ENCODE measurements at places on chromosomes 16 and 17.

- no peak for DNase-seq
Observed at GRCh38 chr17:63945784-63946439, 13.8 kb upstream of the CD79B start.

GRCh38 chr17:78667741-78668640 is 90.8 kb upstream of the DNAH17 start:
- no peak for DNase-seq

GRCh38 chr17:39186481-39187002 is 10.9 kb downstream of the CACNB1 start:
- no peak for DNase-seq

DNA sequence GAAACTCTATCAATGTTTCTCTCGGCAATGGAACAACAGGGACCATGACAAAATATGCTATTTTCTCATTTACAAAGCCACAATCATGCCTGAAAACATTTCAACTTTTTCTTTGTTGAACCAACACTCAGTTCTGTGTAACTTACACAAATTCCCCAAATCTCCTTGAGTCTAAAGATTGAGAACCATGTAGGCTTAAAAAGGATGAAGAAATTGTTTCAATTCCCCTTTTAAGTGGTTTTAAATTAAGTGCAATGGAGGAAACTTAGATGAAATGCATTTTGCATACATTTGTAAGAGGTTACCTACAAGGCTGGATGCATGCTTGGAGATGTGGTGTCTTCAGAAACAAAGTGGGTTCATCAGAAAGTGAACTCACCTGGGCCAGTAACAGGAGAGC is 566.4 kb upstream of the CDH11 start:
- no peak for DNase-seq

GRCh38 chr17:81388612-81389367 is 6.5 kb upstream of the BAHCC1 start:
- no peak for DNase-seq

GRCh38 chr17:13001991-13002615 is 15.7 kb downstream of the ELAC2 start:
- no peak for DNase-seq

DNA sequence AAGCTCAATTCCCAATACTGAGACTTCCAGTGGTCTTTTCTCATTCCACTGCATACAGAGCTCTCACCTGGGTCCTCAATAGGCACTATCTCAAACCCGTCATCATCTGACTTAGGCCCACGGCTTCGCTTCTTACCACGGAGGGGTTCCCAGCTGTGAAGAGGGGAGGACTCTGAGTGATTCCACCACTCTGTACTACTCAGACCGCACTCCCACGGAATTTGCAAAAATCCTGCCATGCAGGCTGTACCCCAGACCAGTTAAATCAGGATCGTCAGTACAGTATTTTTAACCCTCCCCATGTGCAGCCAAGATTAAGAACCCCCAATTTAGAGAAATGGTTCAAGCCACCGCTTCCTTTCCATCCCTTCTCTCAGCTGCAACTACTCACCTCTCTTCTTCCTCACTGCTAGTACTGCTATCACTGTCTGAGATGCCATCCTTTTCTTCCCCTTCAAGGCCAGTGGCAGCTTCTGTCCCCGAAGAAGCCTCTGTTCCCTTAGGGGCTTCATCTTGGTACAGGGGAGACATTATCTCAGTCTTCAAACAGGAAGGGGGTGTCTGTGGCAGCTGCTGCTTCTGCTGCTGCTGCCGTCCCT is 6.2 kb upstream of the PSMC5 start:
- DNase-seq: no peak

GRCh38 chr17:60724647-60725046 is 47.0 kb downstream of the BCAS3 start:
- no peak for DNase-seq

DNA sequence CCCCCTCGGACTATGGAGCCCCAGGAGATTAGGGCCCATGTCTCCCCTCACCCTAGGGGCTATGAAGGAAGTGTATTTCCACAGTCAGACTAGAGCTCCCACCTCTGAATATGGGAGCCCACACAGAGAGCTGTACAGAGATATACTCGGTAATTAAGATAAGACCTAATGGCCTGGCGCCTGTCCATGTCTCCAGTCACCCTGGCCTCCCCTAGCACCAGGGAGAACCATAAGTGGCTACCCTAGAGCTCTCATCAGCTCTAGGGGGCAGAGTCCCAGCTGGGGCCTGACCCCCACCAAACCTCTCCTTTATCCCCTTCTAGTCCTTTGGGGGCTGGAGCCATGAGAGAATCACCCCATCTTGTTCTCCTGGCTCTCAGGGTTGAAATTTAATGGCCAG is 2.4 kb downstream of the TMEM101 start:
- DNase-seq: no peak

DNA sequence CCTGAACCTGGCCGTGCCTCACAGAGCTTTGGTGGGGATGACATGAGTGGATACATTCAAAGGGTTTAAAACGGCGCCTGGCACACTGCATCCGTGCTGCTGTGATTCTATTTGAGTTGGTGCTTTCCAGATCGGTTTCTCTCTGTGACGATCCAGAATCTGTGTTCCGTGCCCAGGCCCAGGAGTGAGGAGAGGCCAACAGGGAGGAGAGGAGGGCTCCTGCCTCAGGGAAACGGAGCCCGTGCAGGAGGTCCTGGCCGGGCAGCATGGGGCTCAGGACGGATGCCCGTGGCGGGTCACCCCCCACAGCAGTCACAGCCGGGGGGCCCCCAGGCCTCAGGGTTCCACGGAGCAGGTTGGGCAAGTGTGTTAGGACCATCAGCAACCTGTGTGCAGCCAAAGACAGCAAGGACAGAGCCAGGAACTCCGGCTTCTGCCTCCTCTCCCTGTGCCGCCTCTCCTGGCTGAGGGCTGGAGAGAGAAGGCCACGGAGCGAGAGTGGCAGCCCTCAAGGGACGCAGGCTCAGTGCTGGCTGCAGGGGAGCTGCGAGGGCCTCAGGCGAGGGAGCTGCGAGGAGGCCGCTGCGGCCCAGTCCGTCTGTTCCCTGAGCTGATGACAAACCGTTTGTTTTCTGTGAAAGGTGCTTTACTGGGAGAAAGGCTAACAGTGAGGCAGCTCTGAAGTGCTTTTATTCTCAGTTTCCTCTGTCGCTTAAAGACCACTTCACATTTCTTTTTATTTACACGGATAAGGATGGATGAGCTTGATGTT is 99.3 kb downstream of the METRNL start:
- no peak for DNase-seq

DNA sequence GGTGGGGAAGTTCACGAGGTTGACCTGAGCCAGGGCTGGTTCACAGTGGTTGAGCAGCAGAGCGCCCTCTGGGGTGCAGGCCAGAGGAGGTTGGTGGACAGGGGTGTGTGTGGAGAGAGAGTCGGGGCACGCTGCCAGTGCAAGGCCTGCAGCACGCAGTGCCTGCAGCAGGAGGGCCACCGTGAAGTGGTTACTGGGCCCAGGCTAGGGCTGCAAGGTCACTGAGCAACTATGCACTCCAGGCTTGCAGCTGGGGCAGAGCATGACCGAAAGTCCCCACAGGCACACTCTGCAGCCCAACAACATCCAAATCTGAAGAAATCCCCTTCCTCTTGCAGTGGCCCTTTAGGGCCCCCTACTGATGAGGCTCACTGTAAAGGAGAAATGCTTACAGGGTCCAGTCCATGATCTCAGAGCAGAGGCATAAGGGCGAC is 89.1 kb upstream of the NOL11 start:
- no peak for DNase-seq

- DNase-seq: no peak
Observed at GRCh38 chr17:70584255-70584654, 414.9 kb downstream of the KCNJ2 start.

- DNase-seq: no peak
Observed at GRCh38 chr17:9123594-9124553, 102.6 kb downstream of the NTN1 start.

- peak; percentile 85 for DNase-seq
Observed at GRCh38 chr16:27237219-27238015, 31.2 kb downstream of the NSMCE1 start.

DNA sequence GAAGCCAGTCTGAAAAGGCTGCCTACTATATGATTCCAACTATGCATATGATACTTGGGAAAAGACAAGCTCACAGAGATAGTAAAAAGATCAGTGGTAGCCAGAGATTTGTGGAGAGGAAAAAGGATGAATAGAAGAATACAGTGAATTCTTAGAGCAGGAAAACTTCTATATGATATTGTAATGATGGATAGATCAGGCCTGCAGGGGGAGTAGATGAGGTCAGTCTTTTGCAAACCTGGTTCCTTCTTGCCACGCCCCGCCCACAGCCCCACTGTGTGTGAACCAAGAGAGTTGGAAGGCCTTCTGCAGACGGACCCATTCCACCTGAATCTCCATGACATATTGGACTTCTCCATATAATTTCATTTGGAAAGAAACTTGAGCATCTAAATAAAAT is 761 bp upstream of the CCL8 start:
- no peak for DNase-seq

GRCh38 chr17:28366605-28367004 is 1.6 kb upstream of the SEBOX start:
- no peak for DNase-seq

DNA sequence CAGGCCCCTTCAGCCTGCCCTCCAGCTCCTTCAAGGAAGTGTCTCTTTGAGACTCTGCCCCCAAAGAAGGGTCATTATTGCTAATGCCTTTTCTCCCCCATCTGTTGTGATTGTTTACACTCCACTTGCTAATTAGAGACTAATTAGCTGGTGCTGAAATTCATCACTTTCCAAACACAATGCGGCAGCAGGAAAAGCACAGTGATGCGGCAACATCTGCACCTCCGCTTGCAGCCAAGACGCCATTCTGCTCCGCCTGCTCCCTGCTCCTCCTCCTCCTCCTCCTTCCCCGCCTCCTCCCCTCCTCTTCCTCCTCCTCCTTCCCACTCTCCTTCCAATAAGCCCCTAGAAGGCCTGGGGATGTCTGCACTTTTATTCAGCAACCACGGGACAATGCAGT is 110.5 kb downstream of the SDK2 start:
- no peak for DNase-seq

DNA sequence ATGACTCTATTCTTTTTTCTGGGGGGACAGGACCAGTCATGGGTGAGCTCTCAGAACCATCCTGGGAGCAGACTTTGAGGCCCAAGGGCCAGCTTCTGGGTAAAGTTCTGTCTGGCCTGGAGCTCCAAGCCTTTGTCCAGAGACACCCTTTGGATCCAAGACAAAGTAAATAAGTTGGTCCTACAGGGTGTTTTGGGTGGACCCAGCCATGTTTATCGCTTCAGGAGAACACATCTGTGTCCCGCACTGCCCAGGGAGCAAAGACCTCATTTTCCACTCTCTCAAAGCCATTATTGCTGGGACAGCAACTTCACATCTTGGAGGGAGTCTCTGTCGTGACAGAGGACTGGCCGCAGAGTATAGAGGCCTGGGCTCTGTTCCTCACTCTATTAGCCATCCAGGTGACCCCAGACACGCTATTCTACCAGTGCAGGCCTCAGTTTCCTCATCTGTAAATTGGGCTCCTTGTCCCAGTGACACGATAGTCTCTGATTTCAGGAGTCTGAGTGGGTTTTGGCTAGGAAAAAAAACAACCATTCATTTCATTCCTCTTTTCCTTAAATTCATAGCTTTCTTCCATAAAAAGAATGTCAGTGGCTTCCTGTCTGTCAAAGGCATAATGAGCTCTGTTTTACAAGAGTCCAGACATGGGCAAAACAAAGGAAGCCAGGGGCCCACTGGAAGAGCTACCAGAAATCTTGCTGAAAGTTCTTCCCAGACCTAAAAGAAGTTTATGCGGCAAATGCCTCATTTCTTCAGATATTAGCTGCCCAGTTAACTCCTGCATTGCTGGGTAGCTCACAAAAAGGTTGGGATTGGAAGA is 62.4 kb downstream of the PECAM1 start:
- DNase-seq: no peak

DNA sequence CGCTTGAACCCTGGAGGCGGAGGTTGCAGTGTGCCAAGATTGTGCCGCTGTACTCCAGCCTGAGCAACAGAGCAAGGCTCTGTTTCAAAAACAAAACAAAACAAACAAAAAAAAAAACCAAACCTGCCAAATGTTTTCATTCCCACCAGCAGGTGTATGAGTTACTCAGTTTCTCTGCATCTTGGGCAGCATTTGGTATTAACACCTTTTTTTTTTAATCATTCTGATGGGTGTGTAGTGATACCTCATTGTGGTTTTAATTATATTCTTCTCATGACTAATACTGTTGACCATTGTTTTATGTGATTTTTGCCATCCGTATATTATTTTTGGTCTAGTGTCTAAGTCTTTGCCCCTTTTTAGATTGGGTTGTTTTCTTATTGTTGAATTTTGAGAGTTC is 15.3 kb downstream of the NFATC3 start:
- DNase-seq: no peak

DNA sequence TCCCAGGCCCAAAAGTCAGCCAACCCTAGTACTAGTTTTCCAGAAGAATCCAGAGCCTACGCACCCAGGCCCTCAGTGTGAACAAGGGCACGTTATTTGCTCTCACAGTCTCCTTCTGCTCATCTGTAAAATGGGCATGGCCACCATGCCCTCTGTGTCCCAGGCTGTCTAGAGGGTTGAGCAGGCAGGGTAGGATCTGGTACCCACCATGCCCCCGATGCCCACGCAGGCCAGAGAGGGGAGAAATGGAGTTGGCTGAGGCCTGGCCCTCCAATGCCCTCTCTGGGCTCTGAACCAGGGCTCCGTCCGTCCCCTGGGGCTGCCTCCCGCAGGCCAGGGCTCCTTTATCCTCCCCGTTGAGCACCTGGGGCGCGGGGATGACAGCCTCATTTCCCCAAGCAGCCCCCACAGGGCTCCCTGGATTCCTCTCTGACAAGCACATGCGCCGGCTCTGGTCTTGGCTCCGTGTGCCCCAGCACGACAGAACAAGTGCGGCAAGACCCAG is 9.1 kb upstream of the BAHCC1 start:
- DNase-seq: no peak

GRCh38 chr17:5585836-5586521 is 1.7 kb upstream of the NLRP1 start:
- DNase-seq: no peak

GRCh38 chr16:20849589-20850390 is 43.5 kb downstream of the REXO5 start:
- no peak for DNase-seq

DNA sequence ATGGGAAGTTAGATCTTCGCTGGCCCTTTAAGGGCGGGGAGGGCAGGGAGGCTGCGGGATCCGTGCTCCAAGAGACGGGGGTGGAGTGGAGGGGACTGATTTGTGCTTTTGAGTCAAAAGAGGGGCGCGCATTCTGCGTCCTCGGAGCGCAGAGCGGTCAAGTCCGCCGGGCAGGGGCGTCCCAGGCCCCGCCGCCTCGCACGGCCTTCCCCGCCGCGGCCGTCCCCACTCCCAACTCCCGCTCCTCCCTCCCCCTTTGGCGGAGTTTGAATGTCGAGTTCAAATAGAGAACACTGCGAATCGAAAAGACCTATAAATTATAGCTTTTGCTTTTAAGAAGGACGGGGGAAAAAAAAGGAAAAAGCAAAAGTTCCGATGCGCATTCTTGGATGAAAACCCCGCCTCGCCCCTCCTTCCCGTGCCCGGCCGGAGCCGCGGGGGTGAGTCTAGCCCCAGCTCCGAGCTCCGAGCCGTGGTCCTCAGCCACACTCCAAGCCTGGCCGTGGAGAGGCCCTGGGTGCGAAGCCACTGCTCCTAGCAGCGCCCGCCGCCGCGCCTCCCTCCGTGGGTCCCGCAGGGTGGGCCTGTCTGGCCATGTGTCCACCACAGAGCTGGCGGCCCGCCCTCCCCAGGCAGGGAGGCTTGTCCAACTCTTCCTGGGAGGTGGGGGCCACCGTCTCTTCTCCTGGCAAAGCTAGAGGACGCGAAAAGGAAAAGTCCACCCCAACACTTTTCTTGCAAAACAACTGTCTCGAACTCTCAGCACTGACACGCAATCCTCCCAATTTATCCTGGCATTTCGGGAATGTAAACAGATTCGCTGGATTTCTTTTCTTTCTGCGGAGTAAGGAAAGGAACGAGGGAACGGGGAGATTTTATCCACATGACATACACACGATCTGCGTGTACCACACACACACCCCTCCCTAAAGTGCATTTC is 3.6 kb downstream of the CBX8 start:
- no peak for DNase-seq
